ENCODE measurements at places on chromosomes 7 and 10.

DNA sequence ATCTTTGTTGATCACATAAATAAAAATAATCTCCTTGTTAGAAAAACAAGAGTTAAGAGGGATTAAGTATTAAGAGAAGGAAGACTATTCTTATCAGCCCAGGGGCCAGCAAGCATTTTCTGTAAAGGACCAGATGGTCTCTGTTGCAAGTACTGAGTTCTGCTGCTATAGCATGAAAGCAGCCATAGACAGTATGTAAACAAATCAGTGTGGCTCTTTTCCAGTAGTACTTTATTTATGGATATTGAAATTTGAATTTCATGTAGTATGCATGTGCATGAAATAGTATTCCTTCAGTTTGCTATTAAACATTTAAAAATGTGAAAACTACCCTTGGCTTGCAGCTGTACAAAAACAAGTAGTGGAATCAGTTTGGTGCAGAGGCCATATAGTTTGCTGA, 81.7 kb downstream of the STK31 start:
- no peak for DNase-seq

GRCh38 chr7:14020339-14020900, 31.0 kb upstream of the ETV1 start:
- DNase-seq = no peak

- DNase-seq = no peak
These were observed 39.0 kb downstream of the STK17A start for GRCh38 chr7:43621729-43622448.

- no peak for DNase-seq
These were observed 566.6 kb upstream of the ZWINT start for GRCh38 chr10:56927701-56928100.

DNA sequence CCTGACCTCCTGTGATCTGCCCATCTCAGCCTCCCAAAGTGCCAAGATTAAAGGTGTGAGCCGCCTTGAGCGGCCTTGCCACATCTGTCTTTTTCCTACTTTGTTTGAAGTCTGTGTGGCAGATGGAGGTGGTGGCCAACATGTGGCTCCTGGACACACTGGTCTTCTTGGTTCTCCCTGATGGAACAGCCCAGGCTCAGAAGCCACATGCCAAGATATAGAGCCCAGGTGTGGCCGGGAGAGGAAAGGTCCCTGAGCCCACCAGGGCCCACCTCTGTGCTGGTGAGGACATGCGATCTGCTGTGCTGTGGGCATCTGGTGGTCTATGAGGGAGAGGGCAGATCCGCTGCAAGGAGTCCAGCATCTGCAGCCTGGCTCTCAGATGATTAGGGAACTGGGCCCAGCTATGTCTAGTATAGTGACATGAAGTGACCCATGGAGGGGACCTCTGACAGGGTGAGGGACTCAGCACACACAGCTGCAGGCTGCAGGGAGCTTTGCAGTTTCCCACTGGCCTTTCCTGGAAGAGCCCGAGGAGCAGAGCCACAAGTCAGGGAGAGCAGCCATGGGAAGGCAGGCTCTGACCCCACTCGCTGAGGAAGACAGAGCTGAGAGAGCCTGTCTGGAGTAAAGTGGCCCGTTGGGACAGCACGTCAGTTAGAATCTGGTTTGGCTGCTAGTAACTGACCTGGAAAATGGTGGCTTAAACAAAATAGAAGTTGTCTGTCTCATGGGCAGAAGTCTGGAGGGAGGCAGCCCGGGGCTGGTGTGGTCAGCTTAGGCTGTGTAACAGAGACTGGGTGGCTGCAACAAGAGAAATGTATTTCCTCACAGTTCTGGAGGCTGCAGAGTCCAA, 25.9 kb downstream of the ADCY1 start:
- no peak for DNase-seq

GRCh38 chr10:77582710-77583115, 54.9 kb downstream of the KCNMA1 start:
- DNase-seq = no peak

DNA sequence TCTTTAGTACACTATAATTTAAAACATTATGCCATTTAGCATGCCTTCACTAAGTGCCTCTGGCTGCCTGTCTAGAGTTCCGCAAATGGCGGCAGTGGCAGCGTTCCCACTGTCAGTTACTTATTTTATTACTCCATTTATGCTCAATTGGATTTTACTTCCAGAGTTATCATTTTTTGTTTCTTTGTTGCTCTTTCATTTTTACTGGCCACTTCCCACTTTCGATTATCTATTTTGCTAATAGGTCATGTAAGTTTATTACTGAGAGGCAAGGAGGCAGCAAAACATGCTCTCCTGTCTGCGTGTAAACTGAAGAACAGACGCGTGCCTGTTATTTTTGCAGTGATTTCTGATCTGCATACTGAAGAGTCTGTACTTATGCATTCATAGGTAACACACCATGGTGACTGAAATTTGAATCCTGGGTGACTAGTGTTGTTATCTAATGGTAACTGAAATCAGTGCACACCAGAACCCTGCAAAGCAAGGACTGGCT, 23.1 kb downstream of the KDM7A start:
- no peak for DNase-seq

GRCh38 chr7:28180364-28181147, at the start of gene JAZF1:
Gene JAZF1, minus strand, starts transcription at chr7:28180795.
- DNase-seq = peak; percentile 64

DNA sequence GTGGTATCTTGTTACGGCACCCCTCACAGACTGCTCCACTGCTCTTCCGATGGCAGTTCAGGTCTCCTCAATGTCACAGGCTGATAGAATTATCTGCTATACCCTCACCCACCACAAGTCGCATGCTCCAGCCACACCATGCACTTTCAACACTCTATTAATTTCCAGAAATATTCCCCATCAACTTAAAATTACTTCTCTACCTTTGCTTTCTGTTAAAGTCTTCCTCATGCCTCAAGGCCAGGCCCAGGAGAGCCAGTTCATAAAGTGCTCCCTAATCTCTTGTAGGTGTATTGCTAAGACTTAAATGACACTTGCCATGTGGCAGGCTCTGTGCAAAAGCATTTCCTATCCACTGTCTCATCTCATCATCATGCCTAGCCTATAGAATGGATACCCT, 105.9 kb upstream of the ARID5B start:
- no peak for DNase-seq

DNA sequence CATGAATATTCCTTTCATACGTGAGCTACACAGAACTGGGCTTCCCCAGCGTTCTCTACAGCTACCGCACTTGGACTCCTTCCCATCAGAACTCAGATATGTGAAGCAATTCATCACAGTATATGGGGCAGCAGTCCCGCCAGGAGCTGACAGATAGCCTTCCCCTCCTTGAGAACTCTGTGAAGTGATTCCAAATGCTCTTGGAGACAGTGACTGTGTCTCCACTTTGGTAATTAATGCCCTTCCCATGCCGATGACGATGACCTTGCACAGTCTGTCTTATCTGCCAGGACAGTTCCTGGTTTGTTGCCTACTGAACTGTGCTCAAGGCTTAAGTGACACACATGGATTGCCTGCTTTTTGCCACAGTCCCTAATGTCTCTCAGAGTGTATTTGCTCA, 75.0 kb upstream of the AFAP1L2 start:
- DNase-seq = no peak

DNA sequence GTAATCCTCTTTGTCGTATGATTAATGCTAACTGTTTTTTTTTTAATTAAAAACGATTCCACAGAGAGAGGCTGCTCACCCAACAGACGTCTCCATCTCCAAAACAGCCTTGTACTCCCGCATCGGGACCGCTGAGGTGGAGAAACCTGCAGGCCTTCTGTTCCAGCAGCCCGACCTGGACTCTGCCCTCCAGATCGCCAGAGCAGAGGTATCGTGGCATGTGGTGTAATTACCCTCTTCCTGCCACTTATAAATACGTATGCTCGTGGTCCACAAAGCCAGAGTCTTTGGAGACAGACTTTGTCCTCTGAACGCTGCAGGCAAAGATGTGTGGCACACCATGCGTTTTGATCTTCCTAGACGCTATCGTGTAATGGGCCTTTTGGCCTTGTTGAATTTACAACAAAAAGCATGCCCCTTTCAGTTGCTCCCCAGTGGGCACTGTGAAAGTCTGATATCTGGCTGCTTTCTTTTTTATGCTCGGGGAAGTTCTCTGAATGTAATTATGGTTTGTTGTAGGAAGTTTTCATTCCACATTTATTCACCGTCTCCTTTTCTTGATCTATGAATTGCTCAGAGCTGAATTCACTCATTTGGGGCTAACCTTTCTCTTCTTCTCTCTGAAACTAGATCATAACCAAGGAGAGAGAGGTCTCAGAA, 33.6 kb upstream of the BTBD16 start:
- no peak for DNase-seq

GRCh38 chr10:75048669-75049098, 62.8 kb upstream of the SAMD8 start:
- no peak for DNase-seq

GRCh38 chr10:102465466-102465865, 14.1 kb upstream of the C10orf95 start:
- DNase-seq = no peak

DNA sequence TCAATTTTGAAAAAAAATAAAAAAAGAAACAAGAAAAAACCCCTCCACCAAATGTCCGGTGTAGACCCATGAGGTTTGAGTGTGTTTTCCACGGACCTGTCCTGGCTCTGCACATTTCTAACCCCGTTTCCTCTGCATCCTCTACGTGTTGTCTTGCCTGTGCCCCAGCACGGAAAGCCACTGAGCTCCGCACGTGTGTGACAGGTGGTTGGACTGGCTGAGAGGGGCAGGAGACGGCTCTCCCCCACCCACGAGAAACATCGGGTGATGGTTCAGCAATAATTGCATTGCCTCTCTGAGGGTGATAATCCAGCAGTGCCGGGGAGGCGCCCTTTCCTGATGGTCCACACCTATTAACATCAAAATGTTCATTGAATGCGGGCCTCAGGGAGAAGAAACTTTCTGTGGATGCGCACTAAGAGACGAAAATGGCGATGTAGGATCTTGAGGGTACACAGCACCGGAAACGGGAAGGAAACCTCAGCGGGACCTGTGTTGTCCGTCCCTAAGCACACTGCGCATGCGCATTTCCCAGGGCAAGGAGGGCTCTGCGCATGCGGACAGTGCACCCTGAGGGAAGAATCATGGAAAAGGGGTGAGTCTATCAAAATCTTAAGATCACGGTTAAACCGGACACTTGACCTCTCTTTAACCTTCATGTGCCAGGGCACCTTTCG, 470.1 kb upstream of the ADARB2 start:
- no peak for DNase-seq

GRCh38 chr10:85976267-85976793, 390.3 kb downstream of the GRID1 start:
- no peak for DNase-seq

GRCh38 chr7:146565872-146566271, 449.3 kb downstream of the CNTNAP2 start:
- no peak for DNase-seq

- no peak for DNase-seq
These were observed 29.6 kb downstream of the C10orf71 start for GRCh38 chr10:49328401-49329145.

- no peak for DNase-seq
These were observed 67.4 kb downstream of the AMPH start for GRCh38 chr7:38563741-38564140.

DNA sequence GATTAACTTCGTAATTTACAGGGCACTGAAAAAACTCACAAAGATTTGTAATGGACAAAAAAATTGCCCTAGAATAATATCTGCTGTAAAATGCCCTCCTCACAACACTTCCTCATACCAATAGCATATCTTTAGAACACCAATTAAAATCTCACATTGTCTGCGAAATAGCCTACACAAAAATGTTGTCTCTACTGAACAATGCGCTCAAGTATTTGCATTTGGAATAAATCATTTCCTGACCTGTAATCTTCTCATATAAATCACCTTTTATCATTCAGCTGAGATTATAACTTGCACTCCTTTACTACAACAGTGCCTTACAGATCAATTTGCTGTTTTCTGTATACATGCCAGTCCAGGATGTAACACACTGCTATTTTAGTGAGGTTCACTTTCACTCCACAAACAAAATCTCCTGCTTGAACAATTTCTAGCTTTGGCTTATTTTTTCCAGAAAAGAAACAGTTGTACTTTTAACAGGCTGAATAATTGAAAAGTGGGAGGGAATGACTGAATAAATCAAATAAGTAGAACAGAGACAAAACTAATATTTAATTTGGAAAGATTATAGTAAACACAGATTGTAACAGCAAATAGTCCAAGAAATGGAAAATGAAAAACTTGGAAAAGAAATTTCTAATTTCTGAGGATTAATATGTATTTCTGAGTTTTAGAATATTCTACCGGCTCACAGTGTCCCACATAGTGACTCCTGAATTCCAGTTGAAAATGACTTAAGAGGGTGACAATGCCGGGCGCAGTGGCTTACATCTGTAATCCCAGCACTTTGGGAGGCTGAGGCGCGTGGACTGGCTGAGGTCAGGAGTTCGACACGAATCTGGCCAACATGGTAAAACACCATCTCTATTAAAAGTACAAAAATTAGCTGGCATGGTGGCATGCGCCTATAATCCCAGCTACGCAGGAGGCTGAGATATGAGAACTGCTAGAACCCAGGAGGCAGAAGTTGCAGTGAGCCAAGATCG, 30.6 kb downstream of the JMJD1C start:
- no peak for DNase-seq

DNA sequence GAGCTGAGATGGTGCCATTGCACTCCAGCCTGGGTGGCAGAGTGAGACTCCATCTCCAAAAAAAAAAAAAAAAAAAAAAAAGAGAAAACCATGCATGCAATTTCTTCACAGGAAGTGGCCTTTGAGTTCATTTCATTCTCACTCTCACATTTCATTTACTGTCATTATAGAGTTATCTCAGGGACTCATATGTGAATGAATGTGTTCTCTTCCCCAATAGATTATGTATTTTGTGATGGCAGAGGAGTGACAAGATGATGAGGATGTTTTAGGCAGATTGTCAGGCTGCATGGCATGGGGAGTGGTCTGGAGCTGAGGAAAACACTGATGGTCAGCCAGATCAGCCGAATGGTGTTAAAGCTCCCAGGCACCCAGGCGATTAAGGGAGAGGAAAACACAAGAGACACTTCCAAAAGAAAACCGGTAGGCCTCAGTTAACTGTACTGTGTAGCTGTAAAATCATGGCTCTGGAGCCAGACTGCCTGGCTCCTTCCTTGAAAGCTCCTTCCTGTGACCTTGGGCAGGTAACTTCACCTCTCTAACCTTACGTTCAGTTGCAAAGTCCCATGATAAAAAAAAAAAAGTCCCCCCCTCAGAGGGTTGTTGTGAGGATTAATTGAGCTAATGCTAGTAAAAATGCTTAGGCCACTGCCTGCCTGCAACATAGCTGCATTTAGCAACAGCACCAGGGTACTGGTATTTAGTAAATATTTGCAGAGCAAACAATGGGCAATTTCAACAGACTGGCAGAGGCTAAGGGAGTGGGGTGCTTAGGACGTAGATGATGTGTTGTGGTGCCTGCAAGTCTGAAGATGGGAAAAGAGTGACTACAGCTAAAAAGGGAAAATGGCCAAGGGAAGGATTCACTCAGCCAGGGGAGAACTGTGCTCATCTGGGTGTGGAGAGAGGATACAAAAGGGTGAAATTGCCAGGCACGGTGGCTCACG, 6.9 kb downstream of the FRAT2 start:
- DNase-seq = no peak

DNA sequence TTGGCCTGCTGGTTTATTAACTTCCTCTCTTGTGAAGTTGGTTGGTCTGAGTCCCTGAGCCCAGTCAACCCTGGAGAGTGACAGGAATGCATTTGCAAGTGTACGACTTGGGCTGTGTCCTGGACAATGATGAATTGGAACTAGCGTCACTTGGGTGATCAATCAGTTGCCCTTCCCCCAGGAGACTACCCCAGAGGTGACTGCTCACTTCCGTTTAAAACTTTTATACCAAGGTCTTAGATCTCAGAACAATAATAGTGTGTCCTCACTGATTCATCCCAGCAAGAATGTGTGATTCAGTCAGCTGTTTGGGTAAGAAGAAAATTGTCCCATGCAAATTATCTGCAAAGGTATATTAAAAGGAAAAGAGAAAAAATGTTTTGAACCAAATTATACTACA, 102.9 kb upstream of the ARMC3 start:
- no peak for DNase-seq
